ENCODE measurements at places on chromosomes 2 and 18.

- DNase-seq, result no peak
These were observed 725 bp upstream of the ANKRD53 start for GRCh38 chr2:70977605-70978205.

GRCh38 chr2:200655918-200656580 is 70.2 kb downstream of the AOX1 start:
- no peak for DNase-seq

GRCh38 chr18:63788447-63789096 is 13.4 kb downstream of the SERPINB7 start:
- no peak for DNase-seq

DNA sequence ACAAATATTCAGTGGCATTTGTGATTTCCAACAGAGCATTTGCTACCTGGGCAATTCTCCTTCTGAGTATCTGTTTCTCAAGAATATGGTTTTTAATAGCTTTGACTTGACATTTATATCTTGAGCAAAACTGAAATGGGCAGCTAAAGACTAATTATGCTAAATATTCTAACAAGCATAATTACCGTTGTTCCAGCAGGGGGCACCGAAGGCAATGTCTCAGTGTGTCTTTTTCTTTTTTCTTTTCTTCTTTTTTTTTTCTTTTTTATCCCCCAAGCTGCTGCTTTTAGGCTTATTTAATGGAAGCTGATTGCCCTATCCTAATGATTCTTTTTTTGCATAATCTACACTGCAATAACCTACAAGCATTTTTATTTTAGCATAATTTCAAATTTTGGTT is 138.9 kb upstream of the NABP1 start:
- DNase-seq, result no peak

DNA sequence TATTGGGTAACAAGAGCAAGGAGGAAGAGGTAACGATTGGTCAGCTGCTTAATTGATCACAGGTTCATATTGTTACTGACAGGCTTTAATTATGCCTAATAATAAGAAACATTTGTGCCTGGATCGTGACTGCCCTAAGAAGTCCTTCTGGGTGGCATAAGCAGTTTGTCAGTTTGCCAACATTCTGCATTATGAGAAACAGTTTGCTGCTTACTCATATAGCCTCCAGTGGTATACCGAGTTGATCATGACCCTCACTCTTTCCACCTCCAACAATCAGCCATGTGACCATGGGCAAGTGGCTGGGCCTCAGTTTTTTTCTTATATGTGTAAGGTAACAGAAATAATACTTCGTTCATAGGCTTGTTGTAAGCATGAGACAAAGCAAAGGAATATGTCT is 96.6 kb upstream of the CABLES1 start:
- DNase-seq, result no peak

- DNase-seq, result no peak
These were observed 505.1 kb downstream of the CNTNAP5 start for GRCh38 chr2:124530203-124530602.
